Upper lobe of left lung (tissue), 6 donors: ENCODE measurements at places on chromosomes 3 and 15. TPM values are rescaled to one million over a fixed set of nuclear protein-coding genes. Genes with fewer than 3 reads are reported as not detected.

GRCh38 chr3:159861369-159861987 is 127.2 kb upstream of the IL12A start:
- DNase-seq = no peak

Gene FGF7
- total RNA-seq = 8.7 TPM

DNA sequence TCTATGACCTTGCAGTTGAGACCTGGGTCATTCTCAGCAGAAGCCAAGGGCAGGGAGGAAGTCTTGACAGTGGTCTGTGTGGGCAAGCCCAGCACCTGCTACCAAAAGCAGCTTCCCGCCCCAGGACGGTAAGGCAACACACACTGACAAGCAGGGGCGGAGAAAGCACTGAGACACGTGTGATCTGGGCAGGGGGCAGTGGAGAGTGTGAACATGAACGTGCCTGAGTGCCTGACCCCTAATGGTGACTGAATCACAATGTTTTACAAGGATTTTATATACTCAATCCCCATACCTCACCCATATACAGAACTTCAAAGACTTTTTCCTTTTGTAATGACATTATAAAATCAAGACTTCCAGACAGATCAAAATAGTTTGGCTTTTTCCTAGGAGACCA is 35.2 kb downstream of the ANP32A start:
- DNase-seq = no peak

DNA sequence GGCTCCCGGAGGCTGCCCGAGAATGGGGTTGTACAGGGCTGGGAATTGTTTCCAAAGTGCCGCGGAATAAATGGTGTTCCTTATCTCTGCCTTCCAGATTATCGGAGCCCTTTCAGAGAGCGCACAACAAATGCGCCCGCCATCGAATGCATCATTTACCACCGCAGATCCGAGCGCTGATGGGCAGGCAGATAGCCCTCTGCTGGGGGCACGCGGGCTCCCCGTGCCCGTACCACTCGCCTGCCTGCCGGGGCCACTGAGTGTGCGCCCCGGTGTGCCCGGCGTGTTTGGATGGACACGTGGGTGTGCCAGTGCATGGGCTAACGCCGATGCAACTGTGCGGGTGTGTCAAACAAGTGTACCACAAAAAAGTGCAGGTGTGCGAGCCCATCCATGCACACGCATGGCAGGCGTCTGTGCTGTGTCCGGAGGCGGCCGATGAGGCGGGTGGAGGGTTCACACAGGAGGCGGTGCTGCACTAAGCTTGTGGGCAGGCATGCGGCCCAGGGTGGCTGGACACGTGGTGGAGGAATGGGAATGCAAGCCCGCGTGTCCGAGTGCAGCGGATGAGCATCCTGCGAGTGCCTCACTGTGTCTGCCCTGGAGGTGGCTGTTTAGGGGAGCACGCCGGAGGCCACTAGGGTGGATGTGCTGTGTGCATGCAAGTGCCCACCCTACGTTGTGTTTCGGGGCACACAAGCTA is 3.8 kb upstream of the GATA2 start:
- peak; percentile 22 for DNase-seq

DNA sequence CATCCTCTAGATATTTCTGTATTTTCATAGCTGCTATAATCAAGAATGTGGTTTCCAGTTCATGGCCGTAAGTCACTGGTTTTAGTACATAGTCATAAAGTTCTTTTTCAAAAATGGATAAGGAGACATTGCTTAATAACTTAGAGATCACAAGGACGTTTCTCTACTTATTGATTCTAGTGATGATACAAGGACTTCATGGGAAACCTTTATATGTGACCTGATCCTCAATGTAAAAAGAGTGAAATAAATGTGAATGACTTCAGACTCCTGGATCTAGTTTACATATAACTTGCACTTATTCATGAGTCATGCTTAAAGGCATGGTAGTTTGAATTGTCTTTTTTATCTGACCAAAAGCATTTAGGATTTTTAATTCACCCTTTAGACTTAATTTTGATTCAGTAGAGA is 35.2 kb downstream of the TSC22D2 start:
- no peak for DNase-seq

DNA sequence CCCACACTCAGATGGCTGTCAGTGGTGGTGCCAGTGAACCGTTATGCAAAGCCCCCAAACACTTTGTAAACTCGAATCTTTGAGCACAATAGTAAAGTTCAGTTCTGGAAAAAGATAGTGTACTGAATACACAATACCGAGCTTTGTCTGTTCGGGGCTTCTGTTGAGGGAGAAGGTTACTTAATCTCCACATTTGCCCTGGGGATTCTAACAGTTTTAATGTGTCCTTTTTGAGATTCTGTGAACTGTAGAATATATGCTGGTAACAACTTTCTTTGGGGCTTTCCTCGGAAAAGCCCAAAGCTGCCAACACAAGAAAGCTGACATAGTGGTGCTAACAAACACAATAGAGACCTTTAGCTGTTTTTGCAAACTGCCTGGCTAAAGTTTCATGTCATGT is 686.5 kb downstream of the ROBO1 start:
- DNase-seq = no peak

Gene GHSR
- not detected for total RNA-seq

Gene SKOR1
- total RNA-seq = 4.2 TPM

DNA sequence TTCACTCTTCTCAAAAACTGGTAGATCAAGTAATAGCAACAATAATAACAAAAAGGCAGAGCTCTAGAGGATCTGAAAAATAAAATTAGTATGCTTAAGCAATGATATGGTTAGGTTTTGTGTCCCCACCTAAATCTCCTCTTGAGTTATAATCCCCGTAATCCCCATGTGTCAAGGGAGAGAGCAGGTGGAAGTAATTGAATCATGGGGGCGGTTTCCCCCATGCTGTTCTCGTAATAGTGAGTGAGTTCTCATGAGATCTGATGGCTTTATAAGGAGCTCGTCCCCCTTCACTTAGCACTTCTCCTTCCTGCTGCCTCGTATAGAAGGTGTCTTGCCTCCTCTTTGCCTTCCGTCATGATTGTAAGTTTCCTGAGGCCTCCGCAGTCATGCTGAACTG is 60.2 kb upstream of the ABHD2 start:
- no peak for DNase-seq

DNA sequence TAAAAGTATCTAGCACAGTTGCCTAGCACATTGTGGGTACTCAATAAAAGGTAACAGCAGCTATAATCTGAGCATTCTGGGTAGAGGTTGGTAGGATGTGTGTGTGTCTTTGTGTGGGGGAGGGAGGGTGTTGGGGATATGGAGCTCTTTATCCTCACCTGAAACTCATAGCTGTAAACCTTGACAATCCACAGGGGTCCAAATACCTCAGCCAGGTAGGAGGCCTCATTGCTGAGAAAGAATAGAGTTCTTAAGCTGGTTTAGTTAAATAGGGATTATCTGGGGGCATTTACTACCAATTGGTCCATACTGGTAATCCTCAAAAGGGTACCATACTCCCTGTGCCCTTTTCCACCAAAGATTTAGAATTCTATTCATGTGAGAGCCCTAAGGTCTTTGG is 3.9 kb downstream of the SERF2 start:
- no peak for DNase-seq

- no peak for DNase-seq
Measured at GRCh38 chr15:74225928-74226327, 10.2 kb upstream of the CCDC33 start.

- no peak for DNase-seq
Measured at GRCh38 chr3:198107840-198108734, 148.1 kb downstream of the LMLN start.

Gene GOLGA8H
- 1.3 TPM for total RNA-seq

- DNase-seq = peak; percentile 50
Measured at GRCh38 chr15:74958908-74959585, 2.5 kb upstream of the RPP25 start.
